Epithelial cell of proximal tubule (primary cell): ENCODE measurements at places on chromosomes 6 and 20. TPM values are rescaled to one million over a fixed set of nuclear protein-coding genes. Genes with fewer than 3 reads are reported as not detected.

Gene TCP11
- 0.29 TPM in 1 of 2 replicates, not detected in the other for total RNA-seq

Gene ATAT1
- total RNA-seq: 6.2 and 8.9 TPM in 2 replicates

DNA sequence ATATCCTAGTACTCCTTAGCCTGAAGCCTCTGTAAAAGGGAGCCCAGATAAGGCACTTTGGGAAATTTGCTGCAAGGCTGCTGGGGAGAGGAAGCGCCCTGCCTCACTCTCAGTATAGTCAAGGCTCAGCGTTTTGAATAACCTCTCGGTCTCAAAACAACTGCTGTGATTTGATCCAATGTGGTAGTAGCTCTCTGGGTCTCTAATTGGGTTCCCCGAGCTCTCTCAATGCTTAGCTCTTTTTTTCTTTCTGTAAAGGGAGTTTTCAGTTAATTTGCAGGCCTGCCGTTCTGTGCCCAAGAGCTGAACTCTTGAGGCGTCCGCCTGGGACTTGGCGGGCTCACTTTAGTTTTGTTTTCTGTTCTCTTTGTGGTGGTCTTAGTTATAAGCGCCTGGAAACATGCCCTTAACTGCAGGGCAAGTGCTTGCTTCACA lies 41.2 kb downstream of the ZHX3 start:
- no peak for DNase-seq

GRCh38 chr20:48265791-48266190 lies 480.5 kb upstream of the SULF2 start:
- DNase-seq: no peak

- DNase-seq: no peak
Measured at GRCh38 chr20:40942006-40942405, 86.6 kb upstream of the TOP1 start.

DNA sequence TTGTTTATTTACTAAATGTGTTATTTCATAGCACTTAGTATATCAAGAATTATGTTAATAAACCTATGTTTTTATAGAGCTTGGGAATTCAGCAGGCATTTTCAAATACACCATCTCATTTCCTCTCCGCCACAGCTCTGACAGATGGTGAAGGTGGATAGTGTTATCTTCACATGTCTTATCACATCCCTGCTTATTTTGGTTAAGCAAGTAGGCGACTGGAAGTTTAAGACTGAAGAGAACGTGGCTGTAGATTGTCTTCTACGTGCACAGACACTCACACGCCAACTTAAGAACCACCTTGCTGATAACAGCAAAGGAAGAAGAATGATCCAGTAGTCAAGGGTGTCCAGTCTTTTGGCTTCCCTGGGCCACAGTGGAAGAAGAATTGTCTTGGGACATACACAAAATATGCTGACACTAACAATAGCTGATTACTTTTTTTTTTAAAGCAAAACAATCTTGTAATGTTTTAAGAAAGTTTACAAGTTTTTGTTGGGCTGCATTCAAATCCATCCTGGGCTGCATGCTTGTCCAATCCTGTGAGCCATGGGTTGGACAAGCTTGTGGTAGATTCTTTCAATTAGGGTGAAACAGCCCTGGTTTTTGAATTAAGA lies 43.3 kb upstream of the SCGN start:
- no peak for DNase-seq

GRCh38 chr6:84035484-84035883 lies 1.9 kb downstream of the MRAP2 start:
- no peak for DNase-seq
